Activated gamma-delta T cell (primary cell): ENCODE measurements at places on chromosomes 7 and 10.

DNA sequence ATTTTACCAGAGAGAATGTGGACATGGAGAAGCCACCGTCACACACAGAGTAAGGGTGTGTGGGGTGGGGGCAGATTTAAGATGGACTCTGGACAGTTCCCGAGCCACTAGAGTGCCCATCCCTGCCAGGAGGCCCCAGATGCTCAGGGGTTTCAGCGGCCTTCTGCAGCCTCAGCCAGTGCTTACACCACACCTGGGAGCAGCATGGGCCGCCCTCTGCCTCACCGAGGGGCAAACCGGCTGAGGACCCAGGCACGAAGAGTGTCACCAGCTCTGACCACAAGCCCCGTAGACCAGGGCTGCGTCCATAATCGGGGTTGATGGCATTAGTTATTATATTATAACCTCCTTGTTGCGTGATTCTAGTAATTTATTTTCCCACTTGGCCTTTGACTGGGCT is 6.7 kb upstream of the MNX1 start:
- no peak for DNase-seq

- DNase-seq = no peak
Measured at GRCh38 chr7:23246555-23246954, at the start of gene GPNMB. TSS of gene GPNMB (plus strand) at chr7:23246775. CDS start at chr7:23246858, 83 bp downstream.

DNA sequence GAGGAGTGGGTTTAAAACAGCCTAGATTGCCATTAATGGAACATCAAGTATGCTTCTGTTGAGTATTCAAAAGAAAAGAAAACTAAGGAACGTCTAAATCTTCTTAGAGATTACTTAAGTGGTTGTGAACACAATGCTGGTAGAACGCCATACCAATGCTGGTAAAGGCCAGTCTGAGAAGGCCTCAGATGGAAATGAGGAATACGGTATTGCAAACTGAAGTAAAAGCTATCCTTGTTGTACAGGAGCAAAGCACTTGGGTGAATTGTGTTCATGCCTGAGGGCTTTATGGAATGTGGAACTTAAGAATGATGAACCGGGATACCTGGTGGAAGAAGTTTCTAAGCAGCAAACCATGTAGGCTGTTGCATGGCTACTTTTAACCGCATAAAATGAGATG is 208.0 kb downstream of the KCND2 start:
- no peak for DNase-seq

GRCh38 chr10:29443745-29444523 is 155.1 kb downstream of the LYZL1 start:
- DNase-seq = no peak

GRCh38 chr7:132377703-132378584 is 198.3 kb downstream of the PLXNA4 start:
- no peak for DNase-seq

DNA sequence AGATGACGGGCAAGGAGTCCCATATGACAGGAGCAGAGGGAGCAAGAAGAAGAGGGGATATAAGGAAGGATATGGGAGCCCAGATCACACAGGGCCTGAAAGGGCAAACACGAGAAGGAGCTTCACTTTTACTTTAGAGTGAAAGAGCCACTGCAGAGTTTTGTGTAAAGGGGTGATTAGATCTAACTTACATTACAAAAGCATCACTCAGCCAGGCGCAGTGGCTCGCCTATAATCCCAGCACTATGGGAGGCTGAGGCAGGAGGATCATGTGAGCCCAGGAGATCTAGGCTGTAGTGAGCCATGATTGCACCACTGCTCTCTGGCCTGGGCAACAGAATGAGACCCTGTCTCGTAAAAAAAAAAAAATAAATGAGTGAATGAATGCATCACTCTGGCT is 91.1 kb downstream of the MPP7 start:
- no peak for DNase-seq
